ENCODE measurements at places on chromosomes 4 and X.

DNA sequence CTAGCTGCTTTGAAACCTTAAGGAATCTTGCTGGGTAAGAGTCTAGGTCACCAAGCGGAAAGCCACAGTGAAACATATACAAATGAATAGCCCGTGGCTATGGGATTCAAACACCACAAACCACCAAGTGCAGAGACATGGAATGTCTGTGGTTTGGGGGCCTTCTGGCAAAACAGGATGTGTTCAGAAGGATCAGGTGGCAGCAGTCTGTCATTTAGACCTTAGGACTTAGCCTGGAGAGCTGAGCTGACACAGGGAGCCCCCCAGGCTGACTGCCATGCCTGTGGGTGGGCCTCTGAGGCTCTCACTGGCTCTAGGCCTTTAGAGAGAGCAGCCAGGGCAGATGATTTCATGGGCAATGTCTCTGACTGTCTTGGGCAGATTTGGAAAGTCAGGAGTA lies 225.6 kb downstream of the FBXW7 start:
- peak; percentile 6 for DNase-seq

- no peak for DNase-seq
Measured at GRCh38 chr4:25875281-25875745, 12.5 kb upstream of the SEL1L3 start.

GRCh38 chr4:74055096-74055495 lies 16.6 kb upstream of the CXCL3 start:
- no peak for DNase-seq

GRCh38 chrX:136168929-136169735 lies 21.8 kb downstream of the FHL1 start:
- DNase-seq = peak; percentile 26

- DNase-seq = peak; percentile 19
Measured at GRCh38 chrX:149825424-149825823, 43.7 kb downstream of the MAGEA9 start.

DNA sequence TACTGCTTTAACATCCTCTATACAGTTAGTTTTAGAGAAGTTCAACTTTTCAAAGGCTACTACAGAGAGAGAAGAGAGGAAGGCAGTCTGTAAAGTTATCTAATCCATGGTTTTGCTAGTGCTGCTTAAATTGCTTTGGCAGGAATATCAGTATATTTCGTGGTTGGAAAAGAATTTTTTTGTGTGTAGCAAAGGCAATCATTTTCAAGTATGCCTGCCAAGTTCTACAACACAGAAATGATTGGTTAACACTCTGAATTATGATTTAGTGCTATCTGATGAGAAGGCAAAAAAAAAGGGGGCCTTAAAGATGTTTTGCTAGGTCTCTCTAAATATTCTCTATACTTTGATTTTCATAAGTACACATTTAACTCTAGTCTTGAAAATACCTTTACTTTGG lies 133.1 kb downstream of the JADE1 start:
- DNase-seq = no peak

- DNase-seq = no peak
Measured at GRCh38 chr4:146110871-146111485, 64.5 kb upstream of the LSM6 start.

DNA sequence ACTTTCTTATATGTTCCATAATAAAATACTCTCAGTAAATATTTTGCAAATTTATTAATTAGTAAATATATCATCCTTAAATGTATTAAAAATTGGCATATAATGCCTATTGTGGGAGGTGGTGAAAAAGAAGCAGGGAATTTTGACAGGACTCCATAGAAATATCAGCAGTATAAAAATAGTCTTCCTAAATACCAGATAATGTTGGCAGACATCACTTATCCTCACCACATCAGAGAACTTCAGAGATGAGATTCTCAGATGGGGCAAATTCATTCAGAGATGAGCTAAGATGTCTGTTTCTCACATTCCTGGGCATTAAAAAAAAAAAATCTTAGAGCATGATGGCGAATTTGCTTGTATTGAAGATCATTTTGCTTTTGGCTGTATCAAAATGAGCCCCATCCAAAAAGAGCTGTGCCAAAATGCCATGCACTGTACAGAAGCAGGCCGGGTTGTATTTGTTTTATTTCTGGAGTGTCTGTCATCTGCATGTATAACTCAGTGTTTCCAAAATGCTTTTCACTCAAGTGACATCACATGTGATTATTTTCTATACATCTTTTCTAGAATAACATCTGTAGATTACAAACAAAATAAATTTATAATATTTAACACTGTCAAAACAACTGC lies 41.7 kb downstream of the ATP8A1 start:
- no peak for DNase-seq

DNA sequence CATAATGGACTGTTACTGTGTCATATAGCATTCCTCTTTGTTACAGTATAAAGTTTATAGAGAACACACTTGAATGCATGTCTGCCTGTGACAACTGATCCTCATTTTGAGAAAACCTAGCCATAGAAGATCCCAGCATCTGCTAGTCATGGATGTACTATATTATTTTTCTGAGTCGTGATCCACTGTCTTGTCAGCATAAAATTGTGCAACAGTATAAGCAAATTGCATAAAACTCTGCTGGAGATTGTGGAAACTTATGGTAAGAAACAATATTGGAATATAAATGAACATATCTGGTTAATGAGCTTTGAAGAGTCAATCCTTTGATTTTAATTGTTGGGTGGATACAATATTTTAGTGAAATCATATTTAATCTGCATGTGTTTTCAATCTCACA lies 3.6 kb downstream of the NEIL3 start:
- DNase-seq = peak; percentile 52

GRCh38 chr4:21790438-21791029 lies 158.0 kb downstream of the KCNIP4 start:
- DNase-seq = peak; percentile 54

DNA sequence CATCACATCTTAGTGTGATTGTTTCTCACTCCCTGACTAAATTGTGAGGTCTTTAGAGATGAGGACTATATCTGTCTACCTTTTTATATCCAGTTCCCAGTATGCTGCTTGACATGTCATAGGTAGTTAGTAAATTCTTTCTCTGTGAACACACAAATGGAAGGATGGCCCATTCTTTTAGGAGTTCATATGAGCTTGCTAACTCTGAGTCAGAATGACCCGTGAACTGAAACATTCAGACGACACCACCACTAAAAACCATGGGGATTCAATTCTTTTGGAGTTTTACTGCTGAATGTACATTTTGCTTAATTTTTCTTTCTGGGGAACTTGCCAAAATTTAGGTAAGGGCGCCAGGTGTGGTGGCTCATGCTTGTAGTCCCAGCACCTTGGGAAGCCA lies 13.9 kb downstream of the OFD1 start:
- DNase-seq = no peak

GRCh38 chrX:81174286-81174685 lies 27.4 kb downstream of the HMGN5 start:
- peak; percentile 19 for DNase-seq

GRCh38 chr4:25494166-25494565 lies 117.1 kb downstream of the ANAPC4 start:
- DNase-seq = no peak

DNA sequence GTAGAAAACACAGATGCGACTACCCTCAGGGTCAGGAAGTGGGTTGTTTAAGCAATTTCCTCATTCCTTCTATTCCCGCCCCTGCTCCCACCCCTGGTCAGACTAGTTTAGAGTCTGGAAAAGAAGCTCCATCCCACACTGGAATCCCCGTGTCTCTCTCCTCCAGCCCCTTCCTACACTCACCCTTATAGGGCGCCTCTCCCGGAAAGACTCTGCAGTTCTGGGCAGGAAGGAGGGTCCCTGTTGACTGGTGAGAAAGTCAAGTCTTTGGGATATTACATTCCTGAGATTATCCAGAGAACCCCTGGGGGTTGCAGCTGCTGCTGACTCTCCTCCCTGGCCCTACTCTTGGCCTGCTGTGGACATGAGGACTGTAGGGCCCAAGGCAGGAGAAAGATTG lies 11.9 kb downstream of the STARD8 start:
- DNase-seq = peak; percentile 43

GRCh38 chrX:817759-818300 lies 187.2 kb downstream of the SHOX start:
- DNase-seq = no peak

DNA sequence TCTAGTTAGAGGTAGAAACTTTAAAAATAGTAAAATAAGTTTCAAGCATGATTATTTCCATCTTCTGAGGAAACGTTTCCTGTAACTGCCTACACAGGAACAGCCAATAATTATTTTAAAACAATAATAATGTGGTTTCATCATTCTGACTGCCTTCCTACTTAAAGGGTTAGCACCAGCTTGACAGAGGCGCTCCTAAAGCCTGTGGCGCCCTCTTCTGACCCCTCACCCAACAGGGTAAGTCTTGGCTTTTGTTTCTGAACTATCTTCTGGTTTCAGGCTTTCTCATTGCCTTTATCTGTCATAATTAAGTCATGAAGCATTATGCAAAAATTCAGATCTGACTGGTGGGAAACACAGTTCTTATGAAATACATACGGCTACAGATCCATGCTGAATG lies 96.7 kb downstream of the ITM2A start:
- DNase-seq = peak; percentile 29

- peak; percentile 3 for DNase-seq
Measured at GRCh38 chr4:89331686-89332544, 24.3 kb upstream of the GPRIN3 start.

- DNase-seq = peak; percentile 45
Measured at GRCh38 chr4:185004562-185005218, 13.6 kb upstream of the HELT start.

DNA sequence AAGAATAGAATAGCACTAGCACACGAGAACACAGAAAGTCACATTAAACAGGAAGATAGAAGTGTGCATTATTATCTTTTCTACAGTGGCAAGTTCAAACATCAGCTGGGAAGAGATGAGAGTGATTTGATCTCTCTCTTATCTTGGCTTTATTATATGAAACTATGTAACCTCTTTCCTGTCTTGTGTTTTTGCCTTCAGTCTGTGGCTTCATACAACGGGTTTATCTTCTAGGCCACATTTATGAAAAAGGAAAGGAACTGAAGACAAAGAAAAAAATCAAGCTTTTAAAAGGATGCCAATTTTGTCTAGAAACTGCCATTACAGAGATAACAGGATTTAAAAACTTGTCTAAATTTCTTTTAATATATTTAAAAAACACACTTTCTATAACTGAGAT lies 983.6 kb downstream of the RPA4 start:
- DNase-seq = no peak

- peak; percentile 71 for DNase-seq
Measured at GRCh38 chr4:92305148-92305877, 1.5 kb downstream of the GRID2 start.

DNA sequence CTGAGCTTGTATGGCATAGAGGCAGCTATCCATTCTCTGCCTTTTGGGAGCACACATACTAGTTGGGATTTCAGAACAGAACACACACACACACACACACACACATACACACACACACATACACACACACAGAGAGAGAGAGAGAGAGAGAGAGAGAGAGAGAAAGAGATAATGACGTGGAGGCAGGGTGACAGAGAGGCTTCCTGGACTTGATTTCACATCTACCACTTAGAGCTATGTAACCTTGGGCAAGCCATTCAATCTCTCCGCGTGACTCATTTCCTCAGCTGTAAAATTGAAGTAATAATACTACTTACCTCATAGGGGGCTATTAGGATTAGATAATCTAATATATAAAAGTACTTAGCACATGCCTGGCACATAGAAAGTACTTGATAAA lies 12.3 kb upstream of the GRIA3 start:
- DNase-seq = no peak
